ENCODE measurements at places on chromosomes 1 and 21.

DNA sequence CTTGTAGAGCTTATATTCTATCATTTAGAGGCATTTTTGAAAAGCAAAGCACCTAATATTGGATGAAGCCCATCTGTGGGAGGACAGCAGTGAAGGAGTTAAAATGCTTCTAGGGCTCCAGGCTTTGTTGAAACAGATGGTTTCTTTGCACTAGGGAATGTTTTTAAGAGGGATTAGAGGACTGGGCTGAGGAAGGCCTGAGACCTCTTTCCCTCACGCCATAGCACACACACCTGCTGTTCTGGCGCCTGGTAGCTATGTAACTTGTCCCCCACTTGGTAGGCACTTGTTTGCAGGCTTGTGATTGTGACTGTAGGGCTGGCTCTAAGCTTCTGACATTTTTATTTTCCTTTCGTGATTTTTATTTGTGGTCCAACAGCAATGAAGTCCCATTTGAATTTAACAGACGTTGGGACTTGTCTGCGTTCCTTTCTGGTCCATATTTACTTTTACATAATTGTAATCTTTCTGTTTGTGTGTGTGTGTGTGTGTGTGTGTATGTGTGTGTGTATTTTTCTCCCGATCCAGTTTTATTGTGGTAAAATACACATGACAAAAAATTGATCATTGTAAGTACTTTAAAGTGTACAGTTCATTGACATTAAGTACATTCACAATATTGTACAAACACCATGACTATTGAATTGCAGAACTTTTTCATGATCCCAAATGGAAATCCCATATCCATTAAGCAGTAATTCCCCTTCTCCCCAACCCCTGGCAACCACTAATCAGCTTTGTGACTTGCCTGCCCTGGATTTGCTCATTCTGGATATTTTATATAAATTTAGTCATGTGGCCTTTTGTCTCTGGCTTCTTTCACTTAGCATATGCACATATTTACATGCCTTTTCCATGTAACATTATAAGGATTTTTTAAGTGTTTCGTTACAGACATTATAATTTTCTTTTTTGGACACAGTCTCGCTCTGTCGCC, 33.5 kb upstream of the MACF1 start:
- peak; percentile 32 for DNase-seq

DNA sequence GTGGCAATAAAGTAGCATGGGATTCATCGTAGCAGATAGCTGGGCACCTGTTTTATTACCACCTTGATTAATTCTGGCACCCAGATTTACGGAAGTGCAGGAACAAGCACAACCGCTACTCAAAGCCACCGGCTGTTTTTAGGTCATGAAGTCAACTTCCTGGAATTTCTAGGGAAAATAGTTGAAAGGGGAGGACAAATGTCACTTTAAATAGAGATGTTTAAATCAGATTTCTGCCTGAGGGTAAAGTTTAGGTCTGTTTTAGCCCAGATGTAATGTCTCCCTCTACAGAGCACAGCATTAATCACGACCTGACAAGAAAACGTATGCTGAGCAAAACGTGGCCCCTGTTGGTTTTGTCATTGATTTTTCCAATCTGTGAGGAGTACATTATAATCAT, 8.0 kb downstream of the ADGRL2 start:
- no peak for DNase-seq

DNA sequence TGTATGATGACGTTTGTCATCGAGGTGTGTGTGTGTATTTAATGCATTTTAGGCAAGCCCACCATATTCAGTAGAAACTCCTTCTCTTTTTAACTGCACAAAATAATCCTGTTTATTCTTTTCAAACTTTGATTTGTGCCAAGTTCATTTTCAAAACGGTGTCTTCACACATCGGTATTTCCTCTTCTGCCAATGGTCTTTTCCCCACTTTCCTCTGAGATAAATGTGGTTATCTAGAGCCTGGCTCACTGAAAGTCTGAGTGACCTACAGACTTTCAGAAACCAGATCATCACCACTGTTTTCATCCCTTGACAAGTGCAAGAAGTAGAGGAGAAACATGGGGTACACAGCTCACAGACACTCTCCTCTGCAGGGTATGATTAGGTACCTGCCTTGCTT, 69.4 kb downstream of the GPATCH2 start:
- DNase-seq: no peak

DNA sequence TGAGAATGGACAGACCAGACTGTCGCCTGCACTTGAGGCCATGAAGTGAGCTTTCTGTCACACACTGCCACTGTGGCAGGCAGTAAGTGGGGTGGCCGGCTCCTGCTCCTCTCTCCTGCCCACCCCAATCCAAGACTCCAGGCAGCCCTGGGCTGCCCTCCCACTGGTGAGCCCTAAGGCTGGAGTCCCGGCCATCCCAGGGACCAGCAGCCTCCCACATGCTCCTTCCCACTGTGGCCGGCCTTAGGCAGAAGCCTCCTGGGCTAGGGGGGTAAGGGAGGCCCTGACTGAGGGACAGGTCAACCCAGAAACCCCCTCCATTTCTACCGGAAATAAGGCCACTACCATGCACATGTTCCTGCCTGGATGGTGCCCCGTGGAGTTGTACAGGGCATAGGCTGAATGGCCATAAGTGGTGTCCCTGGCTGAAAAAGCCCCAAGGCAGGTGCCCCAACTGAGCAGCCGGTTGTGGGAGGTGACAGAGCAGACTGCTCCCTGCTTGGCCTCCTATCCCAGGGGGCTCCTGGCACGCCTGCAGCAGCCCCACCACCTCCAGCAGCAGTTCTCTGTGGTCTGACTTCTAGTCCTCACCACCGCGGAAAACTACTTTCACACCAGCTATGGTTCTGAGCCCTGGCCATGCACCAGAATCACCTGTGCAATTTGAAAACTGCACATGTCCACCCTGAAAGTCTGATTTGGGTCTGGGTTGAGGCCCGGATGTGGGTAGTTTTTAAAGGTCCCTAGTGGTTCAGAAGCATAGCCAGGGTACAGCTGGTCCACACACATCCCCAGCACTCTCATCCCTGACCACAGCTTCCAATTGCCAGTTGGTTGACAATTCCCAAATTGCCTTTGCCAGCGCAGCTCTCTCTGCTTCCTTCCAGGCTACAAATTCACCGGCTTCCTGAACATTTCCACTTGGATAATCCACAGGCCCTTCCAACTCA, 1.6 kb upstream of the ARTN start:
- DNase-seq: no peak

- DNase-seq: no peak
Observed at GRCh38 chr1:38050397-38051078, 3.9 kb upstream of the POU3F1 start.

- no peak for DNase-seq
Observed at GRCh38 chr1:1755426-1755825, 22.8 kb downstream of the NADK start.

- no peak for DNase-seq
Observed at GRCh38 chr1:65471861-65472332, 51.4 kb downstream of the LEPR start.

- DNase-seq: no peak
Observed at GRCh38 chr1:98947071-98947470, 57.6 kb downstream of the PLPPR5 start.

DNA sequence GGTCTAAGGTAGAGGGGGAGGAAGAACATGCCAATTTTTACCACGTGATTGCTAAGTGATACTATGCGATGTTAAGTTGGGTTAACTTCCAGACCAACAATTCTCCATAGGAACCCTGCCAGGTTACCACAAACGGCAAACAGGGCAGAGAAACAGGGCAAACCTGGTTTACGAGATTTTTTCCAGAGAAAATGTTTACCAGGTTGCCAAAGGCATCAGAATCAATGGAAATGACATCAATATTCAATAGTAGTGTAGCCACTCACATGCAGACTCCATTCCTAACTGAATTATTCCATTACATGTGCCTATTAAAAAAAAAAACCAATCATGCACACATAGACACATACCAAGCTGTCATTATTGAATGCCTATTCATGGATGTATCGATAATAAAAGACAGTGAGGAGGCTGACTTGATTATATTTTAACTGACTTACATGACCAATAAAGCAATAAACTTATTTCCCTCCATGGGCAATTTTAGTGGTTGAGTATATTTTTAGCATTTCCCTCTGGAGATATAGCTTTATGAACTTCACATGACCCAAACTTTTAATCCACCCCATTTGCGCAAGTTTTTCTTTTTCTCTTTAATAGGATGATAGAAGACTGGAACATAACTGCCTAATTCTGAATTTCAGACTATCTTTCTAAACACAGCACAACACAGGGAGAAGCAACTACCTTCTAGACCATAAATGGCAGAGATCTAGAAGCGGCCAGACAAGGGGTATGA, 40.5 kb upstream of the KCNE1 start:
- DNase-seq: no peak

- no peak for DNase-seq
Observed at GRCh38 chr1:112697781-112698201, 9.1 kb downstream of the RHOC start.

DNA sequence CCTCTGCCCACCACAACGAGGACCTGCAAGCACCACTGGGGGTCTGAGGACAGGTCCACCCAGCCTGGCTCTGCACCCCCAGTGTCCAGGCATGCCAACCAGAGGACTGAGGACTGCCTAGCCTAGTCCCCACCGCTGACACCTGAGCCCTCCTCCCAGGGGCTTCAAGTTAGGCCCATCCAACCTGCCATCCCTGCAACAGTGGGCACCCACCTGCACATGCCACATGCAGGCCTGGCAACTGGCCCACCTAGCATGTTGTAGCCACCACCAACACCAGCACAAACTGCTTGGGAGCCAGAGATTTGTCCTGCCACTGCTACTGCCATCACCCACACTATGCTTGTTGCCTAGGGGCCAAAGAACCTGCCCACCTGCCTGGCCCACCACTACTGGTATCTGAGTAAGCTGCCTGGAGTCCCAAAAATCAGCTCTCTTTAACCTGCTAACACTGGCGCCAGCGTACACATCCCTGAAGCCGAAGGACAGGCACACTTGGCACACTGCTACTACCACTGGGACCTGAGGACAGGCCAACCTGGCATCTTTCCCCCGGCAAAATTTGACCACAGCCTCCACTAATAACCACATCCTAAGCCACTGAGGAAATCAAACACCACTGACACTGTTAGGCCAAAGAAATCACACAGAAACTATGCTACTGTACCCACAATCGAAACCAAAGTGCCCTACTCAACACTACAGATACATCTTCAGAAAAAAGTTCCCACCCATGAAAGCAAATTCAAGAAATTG, 61.5 kb downstream of the PSMG1 start:
- DNase-seq: no peak

DNA sequence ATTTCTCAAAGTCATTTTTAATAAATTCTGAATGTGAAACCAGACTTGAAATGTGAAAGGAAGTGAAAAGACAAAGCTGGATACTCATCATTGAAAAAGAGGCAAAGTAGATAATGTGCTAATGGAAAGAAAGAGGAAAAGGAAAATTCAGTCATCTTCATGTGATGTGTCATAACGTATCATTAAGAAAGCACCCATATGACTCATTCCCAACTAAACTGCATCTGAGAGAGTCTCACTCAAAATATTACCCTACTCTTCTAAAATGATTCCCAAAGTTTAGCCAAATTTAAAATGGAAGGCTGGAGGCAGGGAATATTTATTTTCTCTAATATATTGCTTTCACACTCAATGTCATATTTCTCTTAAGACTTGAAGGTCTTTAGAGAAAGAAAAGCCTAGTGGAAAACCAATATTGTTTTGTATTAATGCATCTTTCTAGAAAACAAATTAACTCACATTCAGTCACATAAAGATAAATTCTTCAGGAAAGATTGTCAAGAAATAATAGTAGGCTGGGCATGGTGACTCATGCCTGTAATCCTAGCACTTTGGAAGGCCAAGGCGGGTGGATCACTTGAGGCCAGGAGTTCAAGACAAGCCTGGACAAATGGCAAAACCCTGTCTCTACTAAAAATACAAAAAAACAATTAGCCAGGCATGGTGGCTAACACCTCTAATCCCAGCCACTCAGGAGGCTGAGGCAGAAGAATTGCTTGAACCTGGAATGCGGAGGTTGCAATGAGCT, 129.9 kb downstream of the SLC30A10 start:
- no peak for DNase-seq

- no peak for DNase-seq
Observed at GRCh38 chr1:241499910-241500309, 19.6 kb downstream of the FH start.

DNA sequence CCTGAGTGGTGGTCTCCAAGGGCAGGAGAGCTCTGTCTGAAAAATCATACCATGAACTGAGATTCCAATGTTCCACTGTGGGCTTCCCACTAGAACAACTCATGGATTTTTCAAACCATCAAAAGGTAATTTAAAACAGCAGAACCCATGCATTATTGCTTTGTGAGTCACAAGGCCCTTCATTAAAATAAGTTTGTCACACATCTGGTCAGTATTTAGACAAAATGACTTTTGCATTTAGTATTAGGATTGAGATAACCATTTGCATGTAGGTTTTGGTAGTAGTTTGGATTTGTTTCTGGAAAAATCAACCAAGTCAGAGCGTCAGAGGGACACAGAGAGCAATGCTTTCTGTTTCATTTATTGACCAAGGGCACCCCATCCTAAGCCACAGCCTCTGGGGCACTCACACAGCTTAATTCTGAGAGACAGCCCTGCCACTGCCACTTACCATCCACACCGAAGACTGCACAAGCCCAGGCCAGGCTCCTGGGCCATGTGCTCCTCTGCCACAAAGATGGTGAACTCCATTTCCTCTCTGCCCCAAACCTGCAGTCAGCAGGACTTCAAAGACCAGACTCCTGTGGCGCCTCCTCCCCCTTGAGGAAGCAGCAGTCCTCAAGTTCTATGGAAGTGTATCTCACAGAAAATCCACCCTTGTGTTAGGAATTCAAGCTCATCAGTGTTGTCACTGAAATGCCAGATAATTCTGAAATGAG, 132.6 kb upstream of the DUSP10 start:
- no peak for DNase-seq

GRCh38 chr1:68183895-68184294, 48.4 kb downstream of the WLS start:
- DNase-seq: no peak

GRCh38 chr1:147245129-147245528, 2.6 kb downstream of the CHD1L start:
- DNase-seq: no peak

GRCh38 chr1:26828411-26828991, 2.0 kb downstream of the ZDHHC18 start:
- no peak for DNase-seq

DNA sequence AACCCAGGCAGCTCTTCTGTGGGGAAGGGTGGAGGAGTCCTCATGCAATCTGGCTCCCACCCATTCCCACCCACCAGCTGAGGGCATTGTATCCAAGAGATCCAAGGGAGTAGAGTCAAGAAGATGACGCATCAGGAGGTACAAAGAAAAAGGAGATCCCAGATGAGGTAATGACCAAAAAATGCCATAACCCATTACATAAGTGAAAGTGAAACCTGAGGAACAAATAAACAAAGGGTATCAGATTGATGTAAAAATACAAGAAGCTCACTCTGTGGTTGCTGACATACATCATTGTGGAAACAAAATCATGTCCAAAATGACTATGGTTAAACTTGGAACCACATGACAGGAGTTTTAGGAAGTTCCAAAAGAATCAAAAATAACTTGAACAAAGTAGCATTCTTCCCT, 42.5 kb downstream of the CCN1 start:
- no peak for DNase-seq

GRCh38 chr1:197341626-197342025, 73.6 kb downstream of the CRB1 start:
- no peak for DNase-seq

GRCh38 chr1:197807739-197808453, 32.6 kb upstream of the DENND1B start:
- DNase-seq: no peak

GRCh38 chr1:1435106-1435903, at the start of gene VWA1:
TSS of gene VWA1 (plus strand) at chr1:1435690. CDS start at chr1:1435749, 59 bp downstream.
- DNase-seq: no peak

Data from cerebellar nuclear complex (tissue), 1 donor.